Naive thymus-derived CD4-positive, alpha-beta T cell (primary cell): ENCODE measurements at places on chromosomes 16 and 17.

DNA sequence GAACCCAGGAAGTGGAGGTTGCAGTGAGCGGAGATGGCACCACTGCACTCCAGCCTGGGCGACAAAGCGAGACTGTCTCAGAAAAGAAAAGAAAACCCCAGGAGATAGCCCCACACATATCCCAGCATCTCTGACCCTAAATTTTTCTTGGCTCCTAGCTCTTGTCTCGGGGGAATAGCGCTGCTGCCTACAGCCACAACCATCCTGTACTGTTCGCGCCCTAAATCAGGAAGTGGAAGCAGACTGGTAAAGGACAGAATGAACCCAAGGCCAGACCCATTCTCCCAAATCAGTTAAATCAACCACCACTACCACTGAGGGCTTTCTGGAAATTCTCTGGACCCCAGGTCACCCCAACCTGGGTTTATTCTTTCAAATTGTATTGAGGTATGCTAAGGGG is 1.7 kb downstream of the CTDNEP1 start:
- DNase-seq: no peak

- DNase-seq: no peak
Observed at GRCh38 chr17:56985371-56986162, 7.6 kb downstream of the SCPEP1 start.

DNA sequence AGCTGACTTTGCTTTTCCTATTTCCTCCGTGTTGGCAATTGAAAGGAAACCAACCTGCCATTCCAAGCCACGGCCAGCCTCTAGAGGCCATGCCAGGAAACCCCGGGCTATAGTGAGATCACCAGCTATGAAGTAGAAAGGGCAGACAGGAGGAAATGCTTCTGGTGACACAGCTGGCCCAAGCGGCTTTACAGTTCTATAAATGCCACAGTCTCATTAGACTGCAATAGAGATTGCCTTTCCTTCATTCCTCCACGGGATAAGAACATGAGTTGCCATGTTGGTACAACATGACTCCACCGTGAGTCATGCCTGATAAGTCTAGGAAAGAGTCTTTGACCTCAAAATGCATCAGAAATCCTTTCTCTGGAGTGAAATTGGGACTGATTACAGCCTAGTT is 384.9 kb downstream of the GRIN2A start:
- no peak for DNase-seq

DNA sequence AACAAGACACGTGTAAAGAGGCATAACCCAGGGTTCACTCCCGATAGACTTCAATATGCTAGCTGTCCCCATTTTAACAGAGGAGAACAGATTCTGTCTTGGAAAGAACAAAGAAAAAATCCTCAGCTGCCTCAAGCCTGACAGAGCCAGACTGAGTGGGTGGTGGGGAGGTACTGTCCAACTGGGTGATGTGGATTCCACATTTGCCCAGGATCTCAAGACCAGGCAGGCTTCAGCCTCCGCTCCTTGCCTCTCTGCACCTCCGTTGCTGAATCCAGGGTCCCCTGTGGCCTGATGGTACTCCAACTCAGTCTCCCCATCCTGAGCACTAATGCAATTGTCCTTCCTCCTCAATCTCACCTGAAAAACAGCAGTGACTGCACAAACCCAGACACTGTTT is 163.8 kb downstream of the GSG1L start:
- no peak for DNase-seq

DNA sequence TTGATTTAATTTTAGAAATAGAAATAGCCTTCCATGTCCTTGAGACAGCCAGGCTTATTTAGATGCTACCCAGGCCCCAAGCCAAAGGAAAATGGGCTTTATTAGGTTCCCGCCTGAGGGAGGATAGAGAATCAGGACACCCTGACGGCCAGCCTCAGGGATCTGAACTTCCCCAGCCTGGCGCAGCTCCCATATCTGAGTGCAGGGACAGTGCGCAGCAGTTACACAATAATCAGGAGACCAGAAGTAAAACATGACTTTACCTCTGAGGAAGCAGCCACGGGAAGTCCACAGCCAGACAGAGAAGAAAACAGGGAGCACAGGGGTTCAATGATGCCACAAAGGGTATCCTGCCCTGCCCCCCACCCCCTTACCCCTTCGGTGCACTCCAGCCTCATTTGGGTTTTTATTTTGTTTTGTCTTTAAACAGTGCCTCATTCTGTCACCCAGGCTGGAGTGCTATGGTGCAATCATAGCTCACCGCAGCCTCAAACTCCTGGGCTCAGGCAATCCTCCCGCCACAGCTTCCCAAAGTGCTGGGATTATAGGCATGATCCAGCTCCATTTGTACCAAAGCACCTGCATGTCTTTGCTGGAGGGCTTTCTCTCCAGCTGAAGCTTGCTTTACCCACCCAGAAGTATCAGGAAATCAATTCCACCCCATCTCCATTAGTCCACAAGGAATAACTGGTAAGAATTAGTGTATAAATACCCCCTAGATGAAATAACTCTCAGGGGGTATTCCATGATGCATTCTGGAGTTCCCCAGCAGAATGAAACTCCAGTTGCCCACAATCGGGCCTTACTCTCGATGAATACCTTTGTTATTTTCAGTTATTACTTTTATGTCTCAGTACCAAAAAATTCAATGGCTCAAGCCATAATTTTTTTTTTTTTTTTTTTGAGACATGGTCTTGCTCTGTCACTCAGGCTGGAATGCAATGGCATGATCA is 21.9 kb downstream of the ORC6 start:
- no peak for DNase-seq

GRCh38 chr16:19874026-19874425 is 10.6 kb downstream of the GPRC5B start:
- DNase-seq: no peak

GRCh38 chr16:68492543-68493411 is 44.5 kb upstream of the SMPD3 start:
- no peak for DNase-seq

GRCh38 chr17:21287703-21288449 is 3.4 kb downstream of the MAP2K3 start:
- peak; percentile 85 for DNase-seq

DNA sequence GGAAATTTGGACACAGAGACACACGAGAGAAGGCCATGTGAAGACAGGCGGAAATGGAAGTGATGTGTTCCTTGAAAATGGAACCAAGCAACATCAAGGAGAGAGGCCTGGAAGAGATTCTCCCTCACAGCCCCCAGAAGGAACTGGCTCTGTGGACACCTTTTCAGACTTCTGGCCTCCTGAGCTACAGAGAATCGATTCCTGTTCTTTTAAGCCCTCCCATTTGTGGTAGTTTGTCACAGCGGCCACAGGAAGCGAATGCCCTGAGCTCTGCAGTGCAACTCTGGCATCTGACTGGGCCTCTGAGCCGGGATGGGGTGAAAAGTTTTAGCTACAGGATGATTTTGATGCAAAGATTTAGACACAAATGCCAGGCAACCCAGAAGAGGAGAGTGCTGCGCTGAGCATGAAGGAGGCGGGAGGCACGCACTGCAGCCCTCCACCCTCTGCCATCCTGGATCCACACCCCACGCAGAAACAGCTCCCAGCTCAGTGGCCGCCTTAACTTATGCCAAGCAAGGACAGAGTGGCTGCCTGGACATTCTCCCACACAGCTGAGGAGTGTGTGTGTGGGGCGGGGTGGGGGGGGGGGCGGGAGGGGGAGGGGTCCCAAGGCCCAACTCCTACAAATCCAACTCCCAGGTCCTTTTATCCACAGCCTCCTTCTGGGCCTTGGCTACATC is 2.2 kb downstream of the TIMP2 start:
- DNase-seq: no peak

GRCh38 chr17:76397687-76398522 is 13.5 kb downstream of the SPHK1 start:
- peak; percentile 62 for DNase-seq

DNA sequence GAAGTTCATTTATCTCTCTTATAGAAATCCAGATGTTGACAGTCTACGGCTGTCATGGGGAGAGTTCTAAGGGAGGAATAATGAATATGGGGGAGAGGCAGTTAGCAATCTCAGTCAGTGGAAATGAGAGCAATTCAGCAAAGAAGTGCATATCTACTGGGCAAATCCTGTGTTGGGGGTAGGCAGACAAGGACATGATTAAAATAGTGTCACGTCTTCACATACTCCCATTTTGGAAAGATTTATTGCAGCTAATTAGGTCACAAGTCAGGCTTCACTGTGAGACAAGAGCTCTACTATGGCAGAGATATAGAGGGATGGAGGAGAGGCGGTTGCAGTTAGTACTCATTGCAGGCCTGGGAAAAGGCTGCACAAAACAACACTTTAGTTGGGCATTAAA is 29.8 kb downstream of the LRRC36 start:
- no peak for DNase-seq

- no peak for DNase-seq
Observed at GRCh38 chr17:40307001-40307730, 1.8 kb upstream of the RARA start.

GRCh38 chr17:77898521-77899434 is 59.7 kb upstream of the TNRC6C start:
- DNase-seq: no peak

- DNase-seq: no peak
Observed at GRCh38 chr17:82815354-82815753, 24.5 kb downstream of the ZNF750 start.

GRCh38 chr16:25894093-25894492 is 202.3 kb downstream of the HS3ST4 start:
- no peak for DNase-seq

DNA sequence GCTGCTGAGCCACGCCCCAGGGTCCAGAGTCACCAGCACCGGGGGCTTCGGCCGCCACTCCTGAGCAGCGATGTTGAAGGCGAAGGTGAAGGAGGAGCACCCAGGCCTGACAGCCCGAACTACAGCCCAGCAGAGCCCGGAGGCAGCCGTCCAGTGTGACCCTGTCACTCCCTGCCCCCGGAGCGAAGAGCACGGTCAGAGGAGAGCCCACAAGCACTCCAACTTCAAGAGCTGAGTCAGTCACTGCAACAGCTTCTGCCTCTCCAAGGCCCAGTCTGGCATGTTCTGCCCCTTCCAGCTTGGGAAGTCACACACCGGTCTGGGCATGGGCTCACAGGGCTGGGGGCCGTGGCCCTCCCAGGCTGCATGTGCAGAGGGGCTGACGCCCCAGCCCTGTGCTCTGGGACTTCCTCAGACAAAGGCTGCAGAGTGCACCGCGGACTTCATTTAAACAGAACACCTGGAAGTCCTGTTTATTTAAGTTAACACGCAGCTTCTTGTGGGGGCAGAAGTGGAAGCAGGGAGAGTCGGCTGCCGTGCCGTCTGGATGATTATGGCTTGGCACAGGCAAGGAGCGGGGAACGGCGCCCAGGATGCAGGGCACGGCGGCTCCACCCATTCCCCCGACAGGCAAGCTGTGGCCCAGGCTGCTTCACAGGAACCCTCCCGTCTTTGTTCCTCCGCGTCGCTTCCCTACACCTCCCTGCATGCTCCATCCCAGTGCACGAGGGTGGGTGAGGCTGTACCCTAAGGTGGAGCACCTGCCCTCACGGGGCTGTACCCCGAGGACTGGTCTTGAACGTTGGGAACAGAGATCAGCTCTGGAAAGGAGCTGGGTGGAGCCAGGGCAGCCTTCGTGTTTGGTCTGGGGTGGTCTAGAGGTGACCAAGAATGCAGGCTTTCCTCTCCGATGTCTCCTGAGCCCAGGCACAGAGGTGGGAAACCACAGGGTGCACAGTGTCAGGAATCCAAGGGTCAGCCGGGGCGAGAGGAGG is 68.9 kb upstream of the METRNL start:
- no peak for DNase-seq

DNA sequence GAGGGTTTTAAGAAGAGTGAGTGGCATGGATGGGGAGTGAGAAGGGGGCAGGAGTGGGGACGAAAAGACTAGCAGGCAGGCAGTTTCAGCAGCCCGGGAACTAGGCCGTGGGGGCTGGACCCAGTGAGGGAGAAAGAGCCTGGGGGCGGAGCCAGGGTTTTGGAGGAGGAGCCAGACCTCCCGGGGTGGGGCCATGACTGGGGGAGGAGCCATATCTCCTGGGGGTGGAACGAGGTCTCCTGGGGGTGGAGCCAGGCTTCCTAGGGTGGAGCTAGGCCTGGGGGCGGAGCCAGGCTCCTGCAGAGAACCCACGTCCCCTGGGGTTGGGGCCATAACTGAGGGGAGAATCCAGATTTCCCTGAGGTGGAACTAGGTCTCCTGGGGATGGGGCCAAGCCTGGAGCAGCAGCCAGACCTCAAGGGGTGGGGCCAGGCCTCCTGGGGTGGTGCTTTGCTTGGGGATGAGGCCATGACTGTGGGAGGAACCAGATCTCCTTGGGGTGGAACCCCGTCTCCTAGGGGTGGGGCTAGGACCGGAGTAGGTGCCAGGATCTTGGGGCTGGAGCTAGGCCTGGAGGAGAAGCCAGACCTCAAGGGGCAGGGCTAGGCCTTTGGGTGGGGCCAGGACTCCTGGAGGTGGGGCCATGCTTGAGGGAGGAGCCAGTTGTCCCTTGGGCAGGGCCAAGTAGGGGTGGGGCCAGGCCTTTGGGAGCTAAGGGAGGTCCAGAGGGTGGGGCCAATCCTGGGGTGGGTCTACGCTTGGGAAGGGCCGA is 41.7 kb upstream of the JPH3 start:
- DNase-seq: no peak

DNA sequence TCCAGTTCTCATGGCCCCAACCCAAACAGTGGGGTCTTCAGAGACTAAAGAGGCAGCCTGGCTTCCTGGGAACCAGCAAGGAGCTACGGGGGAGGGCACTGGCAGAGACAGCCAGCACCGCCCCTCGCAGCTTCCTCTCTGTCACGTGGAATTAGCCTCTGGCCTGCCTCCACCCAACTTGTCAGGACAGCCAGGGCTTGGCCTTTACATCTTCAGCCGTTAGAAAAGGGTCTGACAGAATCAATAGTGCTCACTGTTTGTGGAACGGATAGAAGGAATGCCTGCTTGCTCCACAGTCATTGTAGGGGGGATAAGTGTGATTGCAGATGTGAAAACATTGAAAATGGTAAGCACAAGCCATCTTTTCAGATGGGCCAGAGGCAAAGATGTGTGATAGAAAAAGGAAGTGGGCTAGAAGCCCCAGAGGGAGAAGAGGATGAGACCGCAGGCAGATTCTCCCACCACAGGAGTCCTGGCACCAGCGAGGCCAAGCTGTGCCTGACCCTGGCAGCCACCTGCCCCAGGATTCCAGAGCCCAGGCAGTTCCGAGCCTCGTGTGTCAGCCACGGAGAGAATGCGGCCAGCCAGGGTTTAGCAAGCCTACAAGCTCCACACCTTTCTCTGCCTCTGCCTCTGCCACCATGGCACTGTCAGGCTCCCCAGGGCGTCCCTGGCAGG is 18.6 kb downstream of the GRIN2C start:
- DNase-seq: no peak

DNA sequence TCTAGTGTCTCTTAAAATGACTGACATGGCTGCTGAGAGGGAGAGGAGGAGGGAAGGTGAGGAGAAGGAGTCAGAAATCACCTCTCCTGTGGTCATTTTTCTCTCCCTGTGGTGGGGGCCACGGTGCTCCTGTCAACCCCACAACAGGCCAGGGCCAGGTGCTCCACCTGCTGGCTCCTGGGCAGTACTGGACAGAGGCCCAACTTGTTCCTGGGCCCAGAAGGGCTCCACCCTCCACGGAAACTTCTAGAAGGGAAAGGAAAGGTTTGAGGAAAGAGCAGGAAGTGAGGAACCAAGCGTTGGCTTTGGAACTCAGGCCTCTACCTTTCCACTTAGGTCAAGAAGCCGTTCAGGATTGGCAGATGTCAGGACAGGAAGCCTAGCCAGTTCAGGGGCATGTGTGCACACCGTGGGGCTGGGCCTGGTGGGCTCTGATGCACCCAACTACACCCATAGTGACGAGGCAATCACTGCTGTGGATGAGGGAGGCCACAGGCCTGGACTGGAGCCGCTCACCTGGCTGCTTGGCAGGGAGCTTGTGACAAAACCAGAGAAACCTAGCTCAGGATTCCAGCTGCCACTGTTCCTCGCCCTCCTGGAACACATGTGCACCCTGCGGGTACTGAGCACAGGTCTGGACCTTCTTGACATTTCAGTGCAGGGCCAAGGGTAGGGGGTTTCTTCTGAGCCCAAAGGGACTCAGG is 36.1 kb downstream of the WNT3 start:
- no peak for DNase-seq
